CD8-positive, alpha-beta T cell (primary cell): ENCODE measurements at places on chromosomes 2 and 18.

DNA sequence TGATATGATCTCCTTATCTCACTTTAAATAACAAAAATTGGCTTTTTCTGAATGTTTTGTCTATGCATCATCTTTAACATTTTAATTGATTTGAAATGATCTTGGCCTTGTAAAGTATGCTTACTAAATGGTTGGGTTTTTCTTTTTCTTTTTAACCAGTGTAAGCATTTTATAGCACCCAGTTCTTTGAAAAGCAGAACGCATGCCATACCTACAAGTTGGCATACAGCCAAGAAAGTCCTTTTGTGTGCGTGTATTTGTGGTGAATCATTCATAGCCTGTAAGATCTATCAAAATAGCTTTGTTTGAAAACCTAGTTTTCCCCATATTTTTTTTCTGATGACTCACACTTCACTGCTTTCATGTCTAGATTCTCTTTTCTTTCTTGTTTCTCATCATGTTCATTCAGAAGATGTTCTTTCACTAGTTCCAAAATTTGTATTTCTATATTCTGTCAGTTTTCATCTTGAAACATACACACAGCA, 4.1 kb upstream of the VRK2 start:
- no peak for DNase-seq

DNA sequence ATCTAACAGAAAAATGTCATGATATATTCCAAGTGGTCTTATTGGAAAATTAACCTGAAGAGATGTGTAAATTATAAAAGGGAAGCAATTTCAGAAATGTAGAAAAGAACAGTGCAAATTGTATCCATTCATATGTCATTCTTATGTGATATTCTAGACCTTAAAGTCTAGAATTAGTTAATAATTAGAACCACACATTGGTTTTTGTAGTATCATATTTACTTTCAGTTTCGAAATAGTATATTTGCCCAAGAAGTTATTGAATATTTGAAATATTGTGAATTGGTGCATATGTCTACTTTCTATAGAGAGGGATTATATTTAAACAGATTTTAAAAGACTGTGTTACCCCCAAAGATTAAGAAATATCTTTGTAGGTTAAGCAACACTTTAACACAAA, 1348.6 kb upstream of the ACVR2A start:
- DNase-seq = no peak

- no peak for DNase-seq
These were observed 40.6 kb downstream of the KIAA2012 start for GRCh38 chr2:202113571-202114142.

DNA sequence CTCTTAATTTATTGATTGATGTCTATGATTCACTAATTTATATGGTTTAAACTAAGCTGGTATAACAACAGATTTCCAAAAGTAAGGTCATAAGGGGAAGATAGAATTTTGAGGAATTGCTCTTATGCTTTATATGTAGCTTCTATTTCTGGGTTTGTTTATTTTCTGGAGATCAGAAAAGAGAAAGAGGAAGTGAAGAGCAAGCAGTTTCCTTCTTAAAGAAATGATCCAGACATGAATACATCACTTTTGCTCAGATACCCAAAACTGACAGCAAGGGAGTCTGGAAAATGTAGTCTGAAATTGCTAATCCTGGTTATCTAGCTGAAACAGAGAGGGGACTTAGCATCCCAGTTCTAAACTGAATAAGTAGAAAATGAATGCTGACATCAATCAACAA, 912.5 kb upstream of the CRIM1 start:
- DNase-seq = no peak

GRCh38 chr2:39516347-39517101, 79.4 kb upstream of the MAP4K3 start:
- DNase-seq = no peak

GRCh38 chr2:74020702-74021406, 36.1 kb downstream of the TET3 start:
- DNase-seq = no peak

DNA sequence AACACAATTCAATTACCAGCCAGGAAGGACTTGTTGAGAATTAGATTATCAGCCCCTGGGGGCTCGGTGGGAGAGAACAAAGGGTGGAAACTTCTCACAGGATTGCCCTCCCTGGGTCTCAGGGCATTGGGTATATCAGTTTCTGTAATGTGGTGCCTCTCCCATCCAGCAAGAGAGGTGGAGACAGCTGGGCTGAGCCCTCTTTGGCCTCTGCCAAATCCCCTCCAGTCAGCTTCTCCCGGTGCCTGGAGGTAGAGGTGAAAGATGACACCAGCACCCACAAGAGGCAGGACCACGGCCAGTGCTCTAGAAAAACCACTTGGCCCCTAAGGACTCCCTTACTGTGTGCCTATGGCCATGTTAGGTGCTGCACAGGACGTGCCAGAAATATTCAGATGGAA, 179.7 kb downstream of the HAUS1 start:
- DNase-seq = no peak

DNA sequence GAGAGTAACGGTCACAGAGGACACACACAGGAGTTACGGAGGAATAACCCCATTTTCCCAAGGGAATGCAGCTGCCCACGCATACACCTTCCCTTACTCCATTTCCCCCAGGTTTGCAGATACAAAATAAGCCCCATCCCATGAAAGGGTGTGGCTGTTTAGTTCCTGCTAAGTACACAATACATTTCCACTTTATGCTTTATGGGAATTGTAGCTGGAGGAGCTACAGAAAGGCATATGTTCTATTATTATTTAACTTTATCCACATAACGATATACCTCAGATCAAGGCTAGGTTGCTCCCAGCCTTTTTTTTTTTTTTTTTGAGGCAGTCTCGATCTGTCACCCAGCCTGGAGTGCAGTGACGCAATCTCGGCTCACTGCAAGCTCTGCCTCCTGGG, 22.7 kb upstream of the INO80D start:
- DNase-seq = no peak

- DNase-seq = no peak
These were observed 57.3 kb upstream of the ROCK1 start for GRCh38 chr18:21168880-21169279.

DNA sequence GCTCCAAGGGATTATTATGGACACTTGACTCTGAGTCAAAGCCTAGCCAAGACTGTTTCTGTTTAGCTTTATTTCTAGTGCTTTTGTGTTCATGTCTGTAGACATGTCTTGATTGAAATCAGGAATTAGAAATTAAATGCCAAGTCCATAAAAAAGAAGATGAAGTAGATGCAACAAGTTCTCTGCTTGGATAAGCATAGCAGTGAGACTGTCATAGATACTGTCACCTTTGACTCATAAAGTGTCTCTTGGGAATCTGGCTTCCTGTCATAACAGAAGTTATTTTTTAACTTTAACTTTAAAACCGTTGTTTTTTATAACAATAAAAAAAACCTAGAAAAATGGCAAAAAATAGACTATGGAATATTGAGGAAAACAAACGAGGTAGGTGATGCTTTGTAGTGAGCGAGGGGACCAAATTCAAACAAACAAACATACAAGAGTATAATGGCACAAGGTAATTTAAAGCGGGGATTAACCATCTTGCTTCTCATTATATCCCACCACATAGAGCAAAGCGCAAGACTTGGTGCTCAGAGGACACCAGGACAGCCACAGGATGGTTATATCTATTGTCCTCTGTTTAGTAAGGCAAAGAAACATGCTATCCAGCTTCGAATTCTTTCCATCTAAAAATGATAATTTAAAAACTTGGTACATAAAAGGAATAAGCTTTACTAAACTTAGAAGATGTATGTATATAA, 64.6 kb downstream of the CD226 start:
- no peak for DNase-seq

- peak; percentile 45 for DNase-seq
These were observed 35.4 kb upstream of the COL6A3 start for GRCh38 chr2:237449193-237449881.

GRCh38 chr18:986552-986951, 81.9 kb downstream of the ADCYAP1 start:
- DNase-seq = no peak
